Common myeloid progenitor, CD34-positive (primary cell): ENCODE measurements at places on chromosomes 5 and 9.
A peak's percentile ranks its signal among the peaks of the same experiment; 100 is the strongest.

- DNase-seq = no peak
These were observed 4.3 kb upstream of the FAM169A start for GRCh38 chr5:74870299-74871067.

- DNase-seq = no peak
These were observed 344.6 kb downstream of the GLIS3 start for GRCh38 chr9:3955305-3955687.

GRCh38 chr5:111699976-111700375 lies 57.0 kb downstream of the NREP start:
- peak; percentile 7 for DNase-seq

- DNase-seq = no peak
These were observed 36.4 kb downstream of the POU5F2 start for GRCh38 chr5:93704996-93705395.

DNA sequence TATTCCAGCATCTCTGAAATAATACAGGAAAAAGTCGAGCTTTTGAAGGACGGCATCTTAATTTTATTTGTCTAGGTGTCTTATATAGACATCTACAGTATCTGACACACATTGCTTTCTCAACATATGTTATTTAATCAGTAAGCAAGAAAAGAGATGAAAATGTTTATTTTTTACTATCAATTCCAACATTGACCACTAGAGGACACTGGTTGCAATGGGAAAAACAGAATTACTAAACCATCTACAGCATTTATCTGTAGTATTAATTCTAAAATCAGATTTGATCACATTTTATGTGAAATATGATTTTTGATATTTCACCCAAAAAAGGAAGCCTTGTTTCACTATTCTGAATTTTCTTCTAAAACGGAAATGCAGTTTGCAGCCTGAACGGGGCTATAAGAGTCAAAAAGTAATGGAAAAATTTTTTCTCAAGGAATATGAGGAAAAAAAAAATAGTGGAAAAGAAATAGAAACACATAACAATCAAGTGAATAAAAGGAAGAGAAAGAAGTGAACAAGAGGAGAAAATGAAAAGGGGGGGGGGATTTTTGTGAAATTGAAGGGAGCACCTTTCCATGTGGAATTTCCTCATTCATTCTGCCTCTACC lies 98.6 kb downstream of the OSTF1 start:
- DNase-seq = peak; percentile 55

GRCh38 chr5:36230151-36230790 lies 11.5 kb downstream of the NADK2 start:
- no peak for DNase-seq

- DNase-seq = no peak
These were observed 554.0 kb downstream of the BNC2 start for GRCh38 chr9:16316456-16316855.

DNA sequence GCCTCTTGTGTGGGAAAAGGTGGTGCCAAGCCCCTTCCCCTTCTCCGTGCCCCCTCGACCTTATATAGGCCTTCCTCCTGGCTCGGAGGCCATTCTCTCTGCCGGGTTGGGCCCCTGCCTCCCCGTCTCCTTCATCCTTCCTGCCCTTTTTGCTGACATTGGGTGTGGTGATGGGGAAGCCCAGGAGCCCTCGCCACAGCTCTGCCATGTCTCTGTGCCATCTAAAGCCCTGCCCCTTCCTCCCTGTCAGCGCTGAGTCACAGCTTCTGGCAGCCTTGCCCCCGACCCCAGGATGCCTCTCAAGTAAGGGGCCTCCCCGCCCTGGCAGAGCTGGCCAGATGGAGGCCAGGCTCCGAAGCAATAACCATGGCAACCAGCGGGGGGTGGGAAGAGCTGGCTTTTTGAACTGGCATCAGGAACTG lies 30.4 kb downstream of the JADE2 start:
- peak; percentile 99 for DNase-seq

GRCh38 chr5:3364941-3365340 lies 230.7 kb upstream of the IRX1 start:
- DNase-seq = no peak

DNA sequence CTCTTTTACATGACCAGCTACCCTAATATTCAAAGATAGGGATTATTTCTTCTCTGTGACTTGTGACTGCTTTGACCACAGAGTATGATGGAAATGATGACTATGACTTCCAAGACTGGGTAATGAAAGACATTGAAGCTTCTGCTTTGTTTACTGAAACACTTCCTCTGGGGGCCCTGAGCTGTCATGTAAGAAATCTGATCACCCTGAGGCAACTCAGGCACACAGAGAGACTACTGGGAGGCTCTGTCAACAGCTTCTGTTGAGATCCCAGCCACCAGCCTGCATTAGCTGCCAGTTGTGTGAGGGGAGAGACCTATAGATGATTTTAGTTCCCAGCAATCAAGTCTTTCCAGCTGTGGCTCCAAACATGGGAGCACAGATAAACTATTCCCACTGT lies 76.5 kb downstream of the KCTD16 start:
- no peak for DNase-seq

DNA sequence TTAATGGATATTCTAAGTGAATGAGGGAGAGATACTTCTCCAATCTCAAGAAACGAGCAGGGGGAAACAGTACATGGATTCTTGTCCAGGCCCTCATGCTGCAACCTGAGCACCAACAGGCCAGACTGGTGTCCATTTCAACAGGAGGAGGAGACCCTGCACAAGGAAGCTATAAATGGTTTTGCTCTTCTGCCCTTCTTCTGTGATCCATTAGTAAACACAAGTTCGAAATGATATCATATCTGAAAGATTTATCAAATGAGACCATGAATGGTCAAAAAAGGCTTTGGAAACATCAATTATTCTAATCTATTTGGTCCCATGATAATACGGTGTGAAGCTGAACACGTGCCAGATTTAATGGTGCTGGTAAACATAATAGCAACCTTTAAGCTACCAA lies 109.8 kb downstream of the NR6A1 start:
- no peak for DNase-seq

DNA sequence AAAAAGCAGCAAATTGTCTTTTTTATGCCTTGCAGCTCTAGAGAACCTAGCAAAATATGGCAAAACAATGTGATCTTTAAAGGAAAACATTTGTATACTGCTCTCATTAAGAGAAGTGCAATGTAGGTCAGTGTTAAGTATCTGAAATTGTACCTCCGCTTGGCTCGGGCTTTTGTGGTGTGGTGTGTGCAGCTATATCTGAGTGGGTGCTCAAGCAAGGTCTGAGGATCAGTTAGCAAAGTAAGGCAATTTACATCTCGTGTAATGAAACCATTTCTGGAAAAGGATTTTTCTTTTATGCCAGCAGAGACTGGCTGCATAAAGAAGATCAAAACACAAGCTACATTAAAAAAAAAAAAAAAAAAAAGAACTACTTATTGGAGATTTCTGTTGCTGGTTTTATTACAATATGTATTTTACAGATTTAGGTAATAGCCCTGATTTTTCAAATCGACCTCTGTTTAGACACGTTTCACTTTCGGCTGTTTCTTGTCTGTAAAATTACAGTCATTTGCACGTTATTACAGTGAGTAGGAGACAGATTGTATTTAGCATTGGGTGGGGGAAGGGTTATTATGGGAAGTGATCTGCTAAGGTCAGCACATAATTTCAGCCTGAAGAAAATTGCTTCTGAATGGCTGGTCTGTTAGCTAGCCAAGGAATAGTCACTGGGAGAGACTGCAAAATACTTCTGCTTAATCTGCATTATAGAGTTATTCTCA lies 7.9 kb upstream of the ZNF608 start:
- no peak for DNase-seq

DNA sequence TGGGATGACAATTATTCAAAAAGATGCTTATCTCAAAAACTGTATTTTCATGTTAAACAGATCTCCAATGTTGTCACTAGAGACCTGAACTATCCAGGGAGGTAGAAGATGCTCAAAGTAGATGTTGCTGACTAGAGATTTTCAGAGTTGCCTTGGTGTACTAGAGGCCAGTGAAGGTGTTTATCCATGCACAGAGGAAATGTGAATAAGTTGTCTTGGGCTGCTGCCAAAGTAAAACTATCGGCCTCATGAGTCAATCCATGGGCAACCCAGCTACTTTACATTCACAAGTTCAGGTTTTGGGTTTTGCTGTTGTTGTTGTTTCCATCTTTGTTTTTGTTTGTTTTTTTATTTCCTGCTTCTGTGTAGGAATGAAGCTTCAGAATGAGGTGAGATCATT lies 141.1 kb upstream of the RANBP3L start:
- peak; percentile 40 for DNase-seq

DNA sequence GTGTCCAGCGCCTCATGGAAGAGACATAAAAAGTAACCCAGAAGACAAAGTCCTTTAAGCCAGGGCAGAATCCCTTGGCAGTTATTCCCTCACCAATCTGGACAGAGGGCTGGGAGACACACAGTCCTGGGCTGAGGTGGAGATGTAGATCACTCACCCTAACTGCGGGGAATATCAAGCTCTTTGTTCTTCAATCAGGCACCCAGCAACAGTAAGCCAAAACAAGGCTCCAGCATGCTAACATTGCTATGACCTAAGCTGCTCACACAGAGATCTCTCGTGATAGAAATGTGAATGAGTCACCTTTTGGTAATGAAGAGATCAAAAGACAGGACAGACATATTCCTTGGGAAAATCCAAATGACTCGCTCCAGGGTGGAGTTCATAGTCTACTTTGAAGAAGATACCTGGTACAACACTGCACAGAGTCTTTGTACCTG lies 101.3 kb downstream of the FBN2 start:
- no peak for DNase-seq

DNA sequence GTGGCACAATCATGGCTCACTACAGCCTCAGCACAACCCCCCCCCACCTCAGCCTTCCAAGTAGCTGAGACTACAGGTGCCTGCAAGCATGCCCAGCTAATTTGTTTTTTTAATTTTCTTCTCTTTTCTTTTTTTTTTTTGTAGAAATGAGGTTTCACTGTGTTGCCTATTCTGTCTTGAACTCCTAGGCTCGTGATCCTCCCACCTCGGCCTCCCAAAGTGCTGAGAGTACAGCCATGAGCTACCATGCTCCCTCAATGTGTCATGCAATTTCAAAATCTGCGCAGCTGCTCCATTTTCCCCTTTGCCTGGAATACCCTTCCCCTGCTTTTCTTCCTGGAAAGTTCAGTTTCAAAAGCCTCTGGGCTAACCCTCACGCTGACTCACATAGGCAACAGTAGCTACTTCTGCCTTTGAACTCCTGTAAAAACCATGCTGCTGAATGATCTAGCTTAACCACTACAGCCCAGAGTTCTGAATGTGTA lies 71.0 kb upstream of the IL7R start:
- no peak for DNase-seq

DNA sequence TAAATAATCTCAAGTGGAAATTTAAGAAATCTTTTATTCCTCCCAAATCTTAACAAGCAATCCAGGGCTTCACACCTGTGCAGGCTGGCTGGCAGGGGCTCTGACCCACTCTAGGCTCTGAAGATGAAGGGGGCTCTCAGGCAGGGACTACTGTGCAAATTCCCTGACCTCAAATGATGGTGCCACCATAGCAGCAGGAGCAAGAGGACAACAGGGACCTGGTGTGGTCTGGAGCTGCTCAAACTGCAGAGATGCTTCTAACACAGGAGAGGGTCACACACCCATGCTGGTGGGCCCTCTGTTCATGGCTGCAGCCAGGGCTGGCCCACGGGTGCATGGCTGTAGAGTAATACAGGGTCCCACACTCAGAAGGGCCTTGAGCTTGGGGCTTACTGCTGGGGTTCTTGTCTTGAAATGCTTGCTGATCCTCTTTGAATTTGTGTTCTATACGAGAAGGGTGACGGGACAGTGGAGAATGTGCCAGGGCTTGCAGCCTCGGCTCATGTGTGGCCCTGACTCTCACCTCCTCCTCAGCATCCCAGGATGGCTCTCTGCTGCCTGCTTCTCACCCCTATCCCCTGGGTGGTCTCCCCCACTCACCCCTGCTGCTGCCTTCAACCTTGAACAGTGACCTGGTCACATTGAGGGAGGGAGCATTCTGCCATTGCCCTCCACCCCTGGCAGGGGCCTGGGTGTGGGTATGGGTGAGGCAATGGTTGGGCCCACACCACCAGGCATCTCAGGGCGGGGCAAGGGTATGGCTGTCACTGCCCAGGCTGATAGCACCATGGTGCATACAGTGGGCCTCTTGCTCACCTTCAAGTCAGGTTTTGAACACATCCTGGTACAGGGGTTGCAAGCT lies 191.7 kb downstream of the FSTL4 start:
- DNase-seq = no peak

GRCh38 chr5:110545716-110546115 lies 180.8 kb downstream of the TMEM232 start:
- no peak for DNase-seq

DNA sequence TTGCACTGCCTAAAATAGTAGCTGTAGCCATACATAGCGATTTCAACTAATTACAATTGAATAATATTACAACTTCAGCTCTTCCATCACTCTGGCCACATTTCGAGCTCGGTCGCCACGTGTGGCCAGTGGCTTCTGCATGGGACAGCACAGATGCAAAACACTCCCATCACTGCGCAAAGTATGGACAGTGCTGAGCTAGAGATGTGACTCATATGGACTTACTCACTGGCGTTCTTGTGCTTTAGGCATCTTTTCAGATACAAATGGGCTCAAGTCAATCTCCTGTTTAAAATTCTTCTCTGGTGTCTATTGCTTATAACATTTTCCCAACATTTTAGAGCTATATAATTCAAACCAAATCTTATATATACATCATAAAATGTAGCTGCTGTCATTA lies 222.7 kb downstream of the ELAVL2 start:
- DNase-seq = no peak

GRCh38 chr5:83488271-83488670 lies 16.7 kb downstream of the VCAN start:
- DNase-seq = no peak

GRCh38 chr5:149922950-149923349 lies 21.6 kb downstream of the PDE6A start:
- DNase-seq = no peak

DNA sequence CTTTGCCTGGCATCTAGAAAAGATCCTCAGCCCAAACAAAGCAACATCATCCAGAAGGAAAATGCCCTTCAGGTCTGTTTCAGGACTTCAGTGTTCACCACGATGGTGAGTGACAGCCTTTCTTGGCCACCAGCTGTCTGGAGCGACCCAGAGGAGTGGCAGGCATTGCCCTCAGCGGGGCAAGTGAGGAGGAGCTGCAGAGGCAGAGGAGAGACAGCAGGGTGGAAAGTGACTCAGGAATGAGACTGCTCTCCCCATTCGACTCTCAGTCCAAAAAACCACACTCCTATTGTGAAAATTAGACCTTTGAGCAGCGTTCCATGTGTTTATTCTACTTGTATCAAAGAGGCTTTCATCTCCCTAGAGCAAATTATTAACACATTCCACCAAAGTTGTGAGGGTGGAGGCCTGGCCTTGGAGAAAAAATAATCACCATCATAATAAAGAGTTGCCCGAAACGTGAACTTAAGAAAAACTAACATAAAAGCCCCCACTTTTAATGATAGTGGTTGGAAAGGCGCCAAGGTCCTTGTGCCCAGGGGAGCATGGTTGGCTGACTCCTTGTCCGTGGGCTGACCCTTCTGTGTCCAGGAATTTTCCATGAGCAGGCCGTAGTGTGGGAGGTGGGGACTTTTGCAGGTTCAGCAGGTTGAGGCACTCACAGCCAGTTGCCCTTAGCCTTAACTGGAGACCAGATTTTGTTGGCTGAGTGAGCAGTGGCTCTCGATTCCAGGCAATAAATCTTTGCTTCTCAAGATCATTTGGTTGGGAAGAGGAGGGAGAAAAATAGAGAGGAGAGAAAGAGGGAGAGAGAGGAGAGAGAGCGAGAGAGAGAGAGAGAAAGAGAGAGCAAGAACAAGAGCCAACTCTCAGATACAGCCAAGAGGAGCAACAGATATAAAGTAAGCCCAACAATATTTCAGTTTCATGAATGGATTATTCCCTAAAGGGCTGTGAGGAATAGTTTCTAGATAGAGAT lies 125.9 kb upstream of the ANKRD55 start:
- no peak for DNase-seq
